ENCODE measurements at places on chromosomes 4 and X.

DNA sequence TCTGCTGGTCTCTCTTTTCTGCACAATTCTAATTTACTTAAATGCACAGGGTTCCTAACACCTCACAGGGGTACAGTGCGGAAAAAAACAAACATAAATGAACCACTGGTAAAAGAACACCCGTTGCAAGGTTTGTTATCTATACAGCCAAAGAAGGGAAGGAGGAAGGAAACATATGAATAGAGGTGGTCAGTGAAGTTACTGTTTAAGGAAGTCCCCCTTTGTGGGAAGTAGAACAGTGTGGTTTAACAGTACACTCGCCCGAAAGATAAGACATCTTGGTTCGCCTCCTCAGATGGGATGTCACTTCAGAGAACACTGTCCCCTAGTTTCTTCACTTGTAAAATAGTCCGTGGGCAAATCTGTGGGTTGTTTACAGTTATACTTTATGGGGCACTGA, 57.5 kb downstream of the TEC start:
- no peak for DNase-seq

DNA sequence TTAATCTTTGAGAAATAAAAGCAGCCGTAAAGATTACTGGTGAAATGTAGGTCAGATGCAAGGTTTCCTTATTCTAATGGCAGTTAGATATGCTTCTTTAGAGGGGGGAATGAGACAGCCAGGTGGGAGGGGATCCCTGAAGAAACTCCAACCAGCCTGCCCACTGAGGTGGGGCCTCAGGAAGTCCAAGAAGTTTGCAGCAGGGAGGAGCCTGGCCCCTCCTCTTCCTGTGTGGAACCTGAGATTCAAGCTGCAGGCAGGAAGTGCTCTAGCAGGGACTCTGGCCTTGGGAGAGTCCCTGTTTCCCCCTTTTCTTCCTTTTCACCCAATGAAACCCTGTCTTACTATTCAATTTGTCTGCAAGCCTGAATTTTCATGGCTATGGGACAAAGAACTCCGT, 101.4 kb upstream of the SLITRK2 start:
- no peak for DNase-seq

- no peak for DNase-seq
These were observed 436.2 kb downstream of the KCNIP4 start for GRCh38 chr4:21512353-21512752.

- DNase-seq: no peak
These were observed 5.5 kb upstream of the S100P start for GRCh38 chr4:6687947-6688878.

GRCh38 chr4:6471307-6472007, 957 bp downstream of the PPP2R2C start:
- DNase-seq: no peak

GRCh38 chrX:130264573-130264972, 4.1 kb downstream of the ZNF280C start:
- DNase-seq: no peak

DNA sequence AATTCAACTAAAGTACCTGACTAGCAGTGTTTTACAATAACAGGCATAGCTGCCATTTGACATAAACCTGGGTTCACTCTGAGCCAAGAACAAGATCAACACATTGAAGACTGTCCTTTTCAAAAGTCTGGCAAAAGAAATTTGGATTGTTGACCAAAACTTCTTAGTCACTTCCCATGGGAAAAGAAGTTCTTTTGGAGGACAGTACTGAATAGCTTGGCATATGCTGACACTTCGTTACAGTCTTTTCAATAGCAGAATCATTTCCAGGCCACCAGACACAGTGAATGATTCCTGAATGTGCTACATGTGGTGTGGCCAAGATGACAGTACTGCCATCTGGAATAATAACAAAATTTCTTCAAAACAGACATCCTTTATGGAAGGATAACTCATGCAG, 560.3 kb downstream of the GRID2 start:
- no peak for DNase-seq

DNA sequence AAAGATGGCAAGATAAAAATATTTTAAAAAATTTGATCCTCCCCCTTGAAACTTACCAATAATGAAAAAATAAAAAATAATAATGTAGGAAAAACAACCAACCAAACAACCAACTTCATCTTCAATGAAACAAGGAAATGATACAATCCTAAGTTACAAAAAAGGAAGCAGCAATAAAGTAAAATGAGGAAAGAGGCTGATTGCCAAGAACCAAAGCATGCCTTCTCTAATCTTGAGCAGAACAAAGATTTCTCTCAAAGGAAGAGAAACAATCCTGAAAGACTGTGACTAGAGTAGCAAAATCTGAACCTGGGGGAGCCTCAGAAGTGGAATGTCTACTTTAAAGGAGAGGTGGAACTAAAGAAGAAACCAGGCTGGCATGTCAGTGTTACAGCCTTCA, 10.9 kb upstream of the WDFY3 start:
- DNase-seq: no peak

DNA sequence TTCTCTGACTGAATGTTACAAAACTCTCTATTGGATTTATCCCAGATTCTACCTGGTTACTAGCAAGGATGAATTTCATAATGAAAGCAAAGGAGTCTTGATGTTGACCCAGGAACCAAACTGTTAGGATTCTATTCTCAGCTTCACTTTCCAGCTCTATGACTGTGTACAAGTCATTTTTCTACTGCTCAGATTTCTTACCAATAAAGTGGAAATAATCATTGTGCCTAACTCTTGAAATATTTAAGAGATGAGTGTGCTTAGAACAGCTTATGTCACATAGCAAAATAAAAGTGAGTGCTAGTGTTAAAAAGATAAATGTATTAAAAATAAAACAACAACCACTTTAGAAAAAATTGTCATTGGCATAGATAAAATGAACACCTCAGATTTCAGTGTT, 45.6 kb downstream of the EPHA5 start:
- DNase-seq: no peak

Measured in activated T-cell treated with anti-CD3 and anti-CD28 coated beads for 24 hours (primary cell).